Airway epithelial cell (primary cell): ENCODE measurements at places on chromosomes 1 and 21. TPM values are rescaled to one million over a fixed set of nuclear protein-coding genes. Genes with fewer than 3 reads are reported as not detected.

HSD3B1 gene
- total RNA-seq, result not detected in 2 replicates

F11R gene
- 117 and 131 TPM in 2 replicates for total RNA-seq

RUNX3 gene
- total RNA-seq, result 2.2 and 4.6 TPM in 2 replicates

ISG15 gene
- total RNA-seq, result 23.9 and 28.7 TPM in 2 replicates

FCGR3A gene
- not detected in 2 replicates for total RNA-seq

TMEM269 gene
- total RNA-seq, result 0.05 and 0.07 TPM in 2 replicates

LRRC53 gene
- total RNA-seq, result not detected in 2 replicates

GPATCH2 gene
- total RNA-seq, result 5.8 and 11.2 TPM in 2 replicates

IL20 gene
- not detected in 2 replicates for total RNA-seq

DIPK1A gene
- 12.4 and 13.2 TPM in 2 replicates for total RNA-seq

SEMA6C gene
- 0.46 and 1.2 TPM in 2 replicates for total RNA-seq

FMOD gene
- total RNA-seq, result 0.05 TPM in 1 of 2 replicates, not detected in the other

LRRC3 gene
- total RNA-seq, result 0.60 and 1.1 TPM in 2 replicates

CASP9 gene
- 5.8 and 7.6 TPM in 2 replicates for total RNA-seq

VANGL1 gene
- total RNA-seq, result 11.8 and 21.7 TPM in 2 replicates

SLC25A34 gene
- 0.05 and 0.14 TPM in 2 replicates for total RNA-seq

RCAN1 gene
- total RNA-seq, result 20.7 and 31.6 TPM in 2 replicates

MFN2 gene
- total RNA-seq, result 87.8 and 90.4 TPM in 2 replicates

NMNAT2 gene
- total RNA-seq, result under 0.01 TPM in 1 of 2 replicates, not detected in the other

ITSN1 gene
- total RNA-seq, result 15.9 and 17.9 TPM in 2 replicates

SMIM12 gene
- total RNA-seq, result 31.0 and 37.5 TPM in 2 replicates

LDLRAD1 gene
- 0.35 and 0.42 TPM in 2 replicates for total RNA-seq

COL6A1 gene
- total RNA-seq, result 82.4 and 93.0 TPM in 2 replicates

SLC2A5 gene
- total RNA-seq, result 0.37 and 0.42 TPM in 2 replicates

CD1E gene
- not detected in 2 replicates for total RNA-seq

NUP133 gene
- total RNA-seq, result 24.2 and 27.9 TPM in 2 replicates

SIM2 gene
- total RNA-seq, result 0.56 TPM in 1 of 2 replicates, not detected in the other

KLHDC9 gene
- total RNA-seq, result 3.3 and 6.5 TPM in 2 replicates

PAQR6 gene
- total RNA-seq, result 0.60 and 0.71 TPM in 2 replicates

GNAT2 gene
- 0.14 and 0.21 TPM in 2 replicates for total RNA-seq

DENND2C gene
- 13.0 and 17.3 TPM in 2 replicates for total RNA-seq

CTSS gene
- total RNA-seq, result 3.4 and 6.2 TPM in 2 replicates

HSF2BP gene
- 5.5 and 10.6 TPM in 2 replicates for total RNA-seq

ANGEL2 gene
- 19.5 and 23.1 TPM in 2 replicates for total RNA-seq

AUNIP gene
- 6.5 and 9.7 TPM in 2 replicates for total RNA-seq

C1orf94 gene
- total RNA-seq, result not detected in 2 replicates

TENT5C gene
- 0.19 and 0.42 TPM in 2 replicates for total RNA-seq

HORMAD1 gene
- not detected in 2 replicates for total RNA-seq

PGLYRP3 gene
- total RNA-seq, result 2.5 and 6.0 TPM in 2 replicates

KCNE1 gene
- 0.49 TPM in 1 of 2 replicates, not detected in the other for total RNA-seq

NBPF1 gene
- total RNA-seq, result 5.9 and 8.8 TPM in 2 replicates
